Occipital lobe (tissue), 3 donors: ENCODE measurements at places on chromosomes 6 and 20.

DNA sequence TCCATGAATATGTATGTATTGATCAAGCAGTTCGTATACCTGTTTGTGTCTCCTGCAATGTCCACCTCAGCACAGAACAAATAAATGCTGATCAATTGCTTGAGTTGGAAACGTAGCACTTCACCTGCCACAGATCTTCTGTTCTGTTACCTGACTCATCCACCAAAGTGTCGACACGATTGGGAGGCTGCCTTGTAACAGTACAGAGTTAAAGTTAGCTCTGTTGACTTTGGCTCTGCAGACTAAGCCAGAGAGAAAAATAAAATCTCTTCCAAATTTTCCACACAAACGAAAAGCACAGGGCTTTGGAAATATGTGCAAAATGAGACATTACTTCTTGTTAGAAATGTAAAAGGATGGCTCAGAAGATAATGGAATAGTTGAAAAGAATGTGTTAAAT is 245.4 kb downstream of the NRN1 start:
- DNase-seq, result no peak

- no peak for DNase-seq
These were observed 150.0 kb upstream of the CST7 start for GRCh38 chr20:24798930-24799705.

DNA sequence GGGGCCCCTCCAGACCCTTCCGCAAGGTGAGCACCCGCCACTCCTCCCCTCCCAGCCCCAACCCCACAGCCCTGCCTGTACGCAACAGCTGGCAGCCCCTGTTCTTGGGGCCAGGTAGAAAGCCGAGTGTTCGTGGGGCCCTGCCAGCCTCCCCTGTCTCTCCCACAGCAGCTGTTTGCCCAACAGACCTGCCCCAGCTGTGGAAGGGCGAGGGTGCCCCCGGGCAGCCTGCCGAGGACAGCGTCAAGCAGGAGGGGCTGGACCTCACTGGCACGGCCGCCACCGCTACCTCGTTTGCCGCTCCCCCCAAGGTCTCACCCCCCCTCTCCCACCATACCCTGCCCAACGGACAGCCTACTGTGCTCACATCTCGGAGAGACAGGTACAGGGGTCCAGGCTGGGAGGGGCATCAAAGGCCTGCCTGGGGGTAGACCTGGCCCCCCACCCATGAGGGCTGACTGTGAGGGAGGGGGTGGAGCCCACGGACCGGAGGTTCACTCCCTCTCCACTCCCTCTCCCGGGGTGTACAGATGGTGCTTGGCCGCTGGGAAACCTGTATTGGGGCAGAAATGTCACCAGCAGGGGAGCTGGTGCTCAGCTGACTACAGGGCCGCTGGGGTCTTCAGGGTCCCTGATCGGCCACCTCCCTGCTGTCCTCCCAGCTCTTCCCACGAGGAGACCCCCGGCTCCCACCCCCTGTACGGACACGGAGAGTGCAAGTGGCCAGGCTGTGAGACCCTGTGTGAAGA is 41.1 kb downstream of the FOXP4 start:
- DNase-seq, result no peak

DNA sequence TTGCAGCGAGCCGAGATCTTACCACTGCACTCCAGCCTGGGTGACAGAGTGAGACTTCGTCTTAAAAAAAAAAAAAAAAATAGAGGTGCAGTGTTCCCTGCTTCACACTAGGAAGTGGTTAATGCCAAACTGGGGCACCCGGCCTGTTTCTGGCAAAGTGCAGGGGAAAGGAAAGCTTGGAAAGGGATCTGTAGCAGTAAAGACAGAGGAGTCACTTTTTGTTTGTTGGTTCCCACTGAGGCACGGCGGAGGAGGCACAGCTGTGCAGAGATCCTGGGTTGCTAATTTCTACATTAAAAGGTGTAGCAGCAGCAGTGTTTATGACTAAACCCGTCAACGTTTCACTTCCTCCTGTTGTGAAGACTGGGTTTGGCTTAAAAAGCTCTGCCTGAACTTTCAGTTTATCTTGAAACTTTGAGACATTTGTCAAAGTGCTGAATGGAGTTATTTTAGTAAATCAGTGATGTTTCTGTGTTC is 125.6 kb downstream of the CARMIL1 start:
- no peak for DNase-seq

GRCh38 chr6:117149324-117149723 is 116.0 kb upstream of the VGLL2 start:
- no peak for DNase-seq

GRCh38 chr6:42320762-42321161 is 103.1 kb upstream of the MRPS10 start:
- no peak for DNase-seq

DNA sequence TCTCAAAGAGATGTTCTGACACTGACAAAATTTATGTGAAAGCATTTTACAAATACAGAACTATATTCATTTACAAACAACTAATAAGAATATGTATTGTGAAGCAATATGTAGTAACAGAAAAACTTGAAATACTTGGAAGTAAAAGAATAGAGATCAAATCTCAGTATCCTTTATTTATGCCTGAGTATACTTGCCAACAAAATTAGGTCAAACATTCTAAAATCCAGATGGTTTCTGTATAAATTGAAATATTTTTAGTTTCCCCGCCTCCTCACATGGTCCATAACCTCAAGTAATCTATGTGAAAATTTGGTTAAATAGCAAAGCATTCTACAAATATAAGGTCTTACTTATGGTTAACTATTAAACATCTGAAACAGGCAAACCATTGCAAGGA is 545.4 kb downstream of the EYS start:
- DNase-seq, result no peak

- DNase-seq, result no peak
These were observed 245.2 kb upstream of the MOCS1 start for GRCh38 chr6:40179496-40179895.

GRCh38 chr20:51517839-51518238 is 24.7 kb downstream of the NFATC2 start:
- no peak for DNase-seq

DNA sequence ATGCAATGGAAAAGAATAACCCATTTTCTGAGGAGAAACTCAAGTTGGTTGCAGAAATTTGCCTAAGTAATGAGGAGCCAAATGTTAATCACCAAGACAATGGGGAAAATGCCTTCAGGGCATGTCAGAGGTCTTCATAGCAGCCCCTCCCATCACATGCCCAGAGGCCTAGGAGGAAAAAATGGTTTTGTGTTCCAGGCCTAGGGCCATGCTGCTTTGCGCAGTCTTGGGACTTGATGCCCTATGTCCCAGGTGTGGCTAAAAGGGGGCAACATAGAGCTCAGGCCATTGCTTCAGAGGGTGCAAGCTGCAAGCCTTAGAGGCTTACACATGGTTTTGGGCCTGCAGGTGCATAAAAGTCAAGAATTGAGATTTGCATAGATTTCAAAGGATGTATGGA is 485.9 kb downstream of the EYS start:
- DNase-seq, result no peak

DNA sequence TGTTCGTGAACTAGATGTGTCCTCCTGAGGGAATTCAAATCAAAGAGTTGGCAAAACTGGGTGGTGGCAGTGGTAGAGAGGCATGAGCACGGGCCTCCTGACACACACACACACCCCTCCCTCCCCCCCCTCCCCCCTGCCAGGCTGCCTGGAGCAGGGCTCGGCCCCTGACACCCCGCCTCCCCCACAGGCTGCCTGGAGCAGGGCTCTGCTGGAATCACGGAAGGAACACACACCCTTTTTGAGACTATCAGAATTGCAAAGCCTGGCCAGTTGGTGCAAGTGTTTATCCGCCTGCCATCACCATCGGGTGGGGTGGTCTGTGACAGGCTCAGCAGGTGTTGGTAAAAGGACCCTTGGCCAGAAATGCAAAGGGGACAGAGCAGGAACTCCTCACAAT is 59.0 kb downstream of the FAM120B start:
- no peak for DNase-seq

DNA sequence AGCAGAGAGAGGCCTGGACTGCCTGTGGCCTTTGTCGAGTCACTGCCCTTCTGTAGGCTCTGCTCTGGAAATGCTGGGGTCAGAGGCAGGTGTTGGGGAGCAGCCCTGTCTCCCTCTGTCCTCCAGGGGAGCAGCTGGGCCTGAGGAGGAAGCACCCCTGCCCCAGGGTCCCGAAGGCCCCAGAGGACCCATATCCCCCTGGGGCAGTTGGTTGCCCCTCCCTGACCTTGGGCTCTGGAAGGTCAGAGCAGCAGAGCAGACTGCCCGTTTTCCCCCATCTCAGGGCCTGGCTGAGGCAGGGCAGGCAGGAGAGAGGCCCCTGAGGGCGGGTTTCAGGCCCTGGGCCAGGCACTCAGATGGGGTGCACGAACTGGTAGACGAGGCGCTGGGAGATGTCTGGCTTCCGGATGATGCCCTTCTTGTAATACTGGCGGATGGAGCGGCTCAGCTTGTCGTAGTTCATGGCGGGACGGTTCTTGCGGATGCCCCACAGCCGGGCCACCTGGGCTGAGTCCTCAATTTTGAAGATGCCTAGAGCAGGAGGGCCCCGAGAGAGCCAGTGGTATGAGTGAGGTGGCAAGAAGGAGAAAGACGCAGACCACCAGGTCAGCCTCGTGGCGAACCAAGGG is 18.1 kb downstream of the SPDEF start:
- no peak for DNase-seq

DNA sequence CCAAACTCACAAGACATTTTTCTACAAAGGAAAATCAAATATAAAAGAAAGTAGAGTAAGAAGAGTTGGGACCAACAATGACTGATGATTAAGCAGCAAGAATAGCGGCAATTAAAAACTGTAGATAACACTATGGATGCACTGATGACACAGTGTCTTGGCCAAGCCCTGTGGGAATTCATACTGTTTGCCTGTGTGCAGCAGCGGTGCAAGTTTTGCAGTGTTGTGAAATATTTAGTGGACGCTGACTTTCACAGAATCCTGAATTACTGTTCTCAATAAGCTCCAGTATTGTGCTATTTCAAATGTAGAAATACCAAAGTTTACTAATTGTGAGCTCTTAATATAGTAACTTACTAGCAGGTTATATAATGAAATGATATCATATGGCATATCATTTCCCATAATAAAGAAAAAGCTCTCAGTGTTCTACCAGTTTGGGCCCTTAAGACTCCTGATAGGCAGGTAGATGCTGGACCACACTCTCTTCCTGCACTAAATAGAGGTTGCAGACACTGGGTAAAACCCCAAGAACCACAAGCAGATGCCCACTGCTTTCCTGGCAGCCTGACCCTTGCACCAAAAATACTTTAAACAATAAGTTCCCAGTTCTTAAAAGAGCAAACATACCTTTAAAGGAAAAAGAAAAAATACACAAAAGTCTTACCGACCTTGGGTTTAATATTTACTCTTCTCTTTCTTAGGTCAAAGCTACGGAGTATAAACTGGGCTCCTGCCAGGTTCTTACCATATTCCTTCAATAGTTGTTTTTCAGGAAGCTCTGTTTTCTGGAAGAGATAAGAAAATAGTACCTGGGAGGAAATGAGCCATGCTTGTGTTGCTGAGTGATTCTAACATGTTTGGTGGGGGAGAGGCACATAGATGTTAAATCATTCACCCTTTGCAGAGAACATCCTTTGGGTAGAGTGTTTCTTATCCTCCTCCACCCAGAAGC is 41.6 kb downstream of the ANKEF1 start:
- no peak for DNase-seq

DNA sequence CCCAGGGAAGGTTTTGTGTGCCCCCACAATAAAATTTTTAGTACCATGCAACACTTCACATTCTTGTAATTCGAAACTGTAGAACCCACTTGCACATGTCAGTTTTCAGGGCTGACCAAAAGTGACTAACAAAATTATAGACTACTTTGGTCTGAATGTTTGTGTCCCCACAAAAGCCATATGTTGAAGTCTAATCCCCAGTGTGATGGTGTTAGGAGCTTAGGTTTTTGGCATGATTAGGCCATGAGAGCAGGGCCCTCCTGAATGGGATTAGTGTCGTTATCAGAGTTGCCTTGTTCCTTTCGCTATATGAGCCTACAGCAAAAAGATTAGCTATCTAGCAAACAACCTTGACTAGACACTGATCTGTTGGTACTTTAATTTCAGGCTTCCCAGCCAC is 49.0 kb upstream of the TENT5A start:
- DNase-seq, result no peak

- DNase-seq, result no peak
These were observed 447.7 kb downstream of the PHF3 start for GRCh38 chr6:64083261-64083660.

GRCh38 chr6:13007744-13008143 is 291.2 kb downstream of the PHACTR1 start:
- DNase-seq, result no peak

- DNase-seq, result no peak
These were observed 293.5 kb upstream of the MOCS1 start for GRCh38 chr6:40227735-40228134.

- no peak for DNase-seq
These were observed 208.8 kb upstream of the SUPT3H start for GRCh38 chr6:45586216-45587171.

DNA sequence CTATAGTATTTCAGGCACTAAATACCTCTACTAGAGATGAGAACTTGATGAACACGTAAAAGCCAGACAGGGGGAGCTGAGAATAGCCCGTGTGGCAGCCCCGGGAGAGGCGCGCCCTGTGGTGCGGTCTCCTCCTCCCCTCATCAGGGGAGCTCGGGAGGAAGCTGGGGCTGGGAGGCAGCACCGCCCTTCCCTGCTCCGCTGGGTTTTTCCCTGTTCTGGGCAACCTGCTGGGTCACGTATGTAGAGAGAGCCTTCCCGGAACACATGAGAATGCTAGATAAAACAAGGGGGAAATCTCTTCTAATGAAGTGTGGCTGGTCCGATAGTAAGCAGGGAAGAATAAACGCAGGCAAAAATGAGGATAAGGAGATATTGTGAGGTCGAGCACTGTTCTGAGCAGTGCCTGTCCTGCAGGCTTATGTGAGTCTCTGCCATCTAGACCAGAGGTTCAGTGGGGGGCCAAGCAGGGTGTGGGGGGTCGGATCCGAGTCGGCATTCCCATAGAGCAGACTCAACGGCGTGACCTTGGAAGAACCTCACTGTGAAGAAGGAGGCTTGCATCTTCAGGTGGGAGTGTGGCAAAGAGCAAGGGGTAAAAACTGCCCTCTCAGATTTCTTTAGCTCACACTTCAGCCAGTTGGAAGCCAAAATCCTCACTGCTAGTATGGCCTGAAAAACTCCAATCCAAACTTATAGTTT is 13.4 kb upstream of the RPS6KA2 start:
- DNase-seq, result no peak
